ENCODE measurements at places on chromosomes 11 and 22.

GRCh38 chr11:93196816-93197379, 893 bp downstream of the SLC36A4 start:
- DNase-seq, result no peak

DNA sequence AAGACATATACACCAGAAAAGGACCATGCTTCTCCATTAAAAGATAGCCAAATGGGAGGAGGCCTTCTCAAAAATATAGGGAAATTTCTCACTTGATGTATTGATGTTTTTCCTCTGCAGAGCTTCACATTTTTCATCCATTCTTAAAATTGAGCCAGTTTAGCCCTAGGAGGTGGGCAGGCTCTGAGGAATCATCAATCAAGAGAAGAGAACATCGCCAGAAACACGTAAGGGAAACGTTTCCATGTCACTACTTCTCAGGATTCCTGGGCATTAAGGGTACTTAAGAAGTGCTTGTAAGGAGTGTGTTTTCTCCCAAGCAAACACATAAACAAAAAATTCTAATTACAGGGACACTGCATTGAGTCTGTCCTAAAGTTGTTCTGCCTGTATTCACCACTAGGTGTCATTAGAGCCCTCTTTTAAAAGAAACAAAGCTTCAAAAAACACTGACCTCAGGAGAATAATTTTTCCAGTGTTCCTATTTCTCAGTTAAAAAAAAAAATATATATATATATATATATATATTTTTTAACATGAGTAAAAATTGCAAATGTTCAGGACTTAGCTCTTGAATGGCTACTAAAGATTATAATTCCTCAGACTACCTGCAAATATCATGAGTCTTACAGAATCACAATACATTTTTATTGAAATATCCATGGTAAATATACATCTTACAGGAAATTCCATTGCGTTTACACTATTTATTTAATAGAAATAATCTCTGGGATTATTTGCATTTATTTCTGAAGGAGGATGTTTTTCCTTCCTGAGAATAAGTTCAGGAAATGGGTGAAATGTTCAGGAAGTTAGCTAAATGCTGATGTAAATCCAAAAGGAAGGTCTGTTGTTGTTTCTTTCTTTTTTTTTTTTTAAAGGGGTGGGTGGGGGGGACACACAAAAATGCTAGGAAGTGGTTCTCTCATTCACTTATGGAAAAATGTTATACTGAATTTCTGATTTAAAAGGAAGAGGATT, 16.0 kb downstream of the FZD4 start:
- peak; percentile 20 for DNase-seq

- no peak for DNase-seq
These were observed 32.4 kb downstream of the CNTF start for GRCh38 chr11:58654908-58655296.

DNA sequence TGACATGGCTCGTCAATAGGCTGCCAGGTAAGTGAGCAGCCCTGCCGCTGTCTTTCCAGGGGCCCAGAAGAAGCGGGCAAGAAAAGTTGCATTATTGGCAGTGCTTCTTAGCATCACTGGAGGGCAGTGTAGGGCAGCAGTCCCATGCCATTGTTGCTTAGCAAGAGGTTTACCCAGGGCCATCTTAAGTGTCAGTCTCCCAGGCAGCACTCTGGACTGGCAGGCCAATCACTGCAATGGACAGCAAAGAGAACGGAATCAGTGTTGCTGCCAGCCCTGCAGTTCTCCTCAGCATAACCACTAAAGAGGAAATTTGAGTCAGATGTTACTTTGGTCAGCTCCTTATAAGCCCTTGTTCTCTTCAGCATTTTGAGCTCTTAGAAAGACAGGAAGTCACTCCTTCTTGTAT, 13.4 kb upstream of the GRK2 start:
- DNase-seq, result no peak

- DNase-seq, result no peak
These were observed 51.0 kb downstream of the ANO1 start for GRCh38 chr11:70129051-70129592.

- DNase-seq, result no peak
These were observed 10.8 kb downstream of the SLC22A12 start for GRCh38 chr11:64601605-64602465.

GRCh38 chr11:31218847-31219246, 150.7 kb downstream of the DCDC1 start:
- DNase-seq, result no peak

DNA sequence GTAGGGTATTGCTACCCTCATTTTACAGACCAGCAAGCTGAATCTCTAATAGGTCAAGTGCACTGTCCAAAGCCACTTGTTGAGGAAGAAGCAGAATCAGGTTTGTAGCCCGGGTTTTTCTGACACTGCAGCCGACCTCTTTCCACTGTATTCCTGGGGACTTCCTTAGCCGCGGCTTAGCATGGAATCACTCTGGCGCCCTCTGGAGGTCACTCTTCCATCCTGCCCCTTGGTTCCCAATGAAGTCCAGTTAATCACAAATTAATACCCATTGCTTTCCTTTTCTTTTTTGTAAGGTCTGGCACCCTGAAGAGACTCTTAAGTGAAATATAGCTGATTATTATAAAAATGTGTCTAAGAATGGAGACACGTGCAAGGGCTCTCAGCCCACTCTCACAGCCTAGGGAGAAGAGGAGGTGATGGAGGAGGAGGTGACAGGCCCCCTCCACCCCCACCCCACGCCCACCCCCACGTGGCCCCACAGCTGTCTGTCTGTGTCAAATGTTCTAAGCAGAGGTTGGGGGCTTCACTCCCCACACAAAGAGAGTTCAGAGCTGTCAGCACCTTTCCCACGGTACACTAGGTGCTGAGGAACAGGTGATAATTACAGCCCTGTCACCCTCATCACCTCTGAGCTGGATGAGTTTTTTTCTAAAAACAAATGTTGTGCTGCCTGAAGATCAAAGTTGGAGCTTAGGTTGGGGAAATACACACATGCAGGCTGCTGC, 57.7 kb upstream of the DRD2 start:
- DNase-seq, result peak; percentile 21

- DNase-seq, result no peak
These were observed 63.8 kb downstream of the TRIM29 start for GRCh38 chr11:120074076-120074475.

DNA sequence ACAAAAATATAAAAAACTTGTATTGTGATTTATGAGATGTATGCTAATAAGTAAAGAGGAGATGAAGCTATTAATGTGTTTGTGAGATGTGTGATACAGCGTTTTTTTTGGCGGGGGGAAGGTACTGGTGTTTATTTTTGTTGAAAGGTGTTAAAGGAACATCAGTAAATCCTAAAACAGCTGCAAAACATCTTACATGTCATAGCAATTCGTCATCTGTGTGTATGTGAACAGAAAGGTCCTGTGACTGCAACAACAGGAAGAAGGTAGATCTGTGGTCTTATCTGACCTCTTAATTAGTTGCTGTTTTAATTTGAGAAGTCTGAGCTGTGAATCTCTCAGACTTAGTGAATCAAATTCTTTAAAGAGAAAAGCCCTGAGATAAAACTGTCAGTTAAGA, 1041.1 kb downstream of the JRKL start:
- DNase-seq, result no peak

DNA sequence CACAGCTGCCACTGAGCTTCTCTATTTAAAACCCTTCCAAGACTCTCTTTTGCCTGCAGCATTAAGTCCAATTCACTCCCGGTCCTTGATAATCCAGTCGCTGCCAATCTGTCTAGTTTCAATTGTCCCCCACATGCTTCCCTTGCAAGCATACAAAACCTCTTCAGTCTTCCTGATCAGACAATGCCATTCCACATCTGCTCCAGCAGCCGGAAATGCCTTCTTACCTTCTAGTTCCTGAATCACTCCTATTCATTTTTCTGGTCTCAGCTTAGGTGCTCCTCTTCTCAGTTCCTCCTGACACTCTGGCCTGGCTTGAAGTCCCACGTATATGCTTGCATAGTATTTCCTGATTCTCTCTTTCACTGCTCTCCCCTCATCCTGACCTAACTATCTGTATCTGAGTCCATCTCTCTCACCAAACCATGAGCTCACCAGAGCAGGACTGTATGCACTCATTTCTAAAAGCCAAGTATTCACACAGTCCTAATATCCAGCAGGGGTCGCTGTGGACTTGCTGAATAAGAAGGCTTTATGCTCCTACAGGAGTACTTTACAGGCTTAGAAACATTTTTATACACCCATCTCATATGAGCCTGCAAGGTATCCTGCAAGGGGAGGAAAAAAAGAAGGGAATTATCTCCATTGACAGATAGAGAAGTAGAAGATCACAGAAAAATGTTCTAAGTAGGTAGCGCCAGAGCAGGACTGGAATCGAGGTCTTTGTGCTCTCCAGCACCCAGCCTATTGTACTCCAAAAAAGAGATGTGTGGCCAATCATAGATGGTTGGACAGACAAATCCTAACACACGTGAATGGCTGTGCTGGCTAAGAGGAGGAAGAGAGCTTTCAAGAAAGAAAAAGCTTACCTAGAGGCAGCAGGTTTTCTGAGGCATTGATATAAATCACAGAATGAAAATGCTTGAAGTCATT, 19.2 kb downstream of the XRRA1 start:
- peak; percentile 73 for DNase-seq

DNA sequence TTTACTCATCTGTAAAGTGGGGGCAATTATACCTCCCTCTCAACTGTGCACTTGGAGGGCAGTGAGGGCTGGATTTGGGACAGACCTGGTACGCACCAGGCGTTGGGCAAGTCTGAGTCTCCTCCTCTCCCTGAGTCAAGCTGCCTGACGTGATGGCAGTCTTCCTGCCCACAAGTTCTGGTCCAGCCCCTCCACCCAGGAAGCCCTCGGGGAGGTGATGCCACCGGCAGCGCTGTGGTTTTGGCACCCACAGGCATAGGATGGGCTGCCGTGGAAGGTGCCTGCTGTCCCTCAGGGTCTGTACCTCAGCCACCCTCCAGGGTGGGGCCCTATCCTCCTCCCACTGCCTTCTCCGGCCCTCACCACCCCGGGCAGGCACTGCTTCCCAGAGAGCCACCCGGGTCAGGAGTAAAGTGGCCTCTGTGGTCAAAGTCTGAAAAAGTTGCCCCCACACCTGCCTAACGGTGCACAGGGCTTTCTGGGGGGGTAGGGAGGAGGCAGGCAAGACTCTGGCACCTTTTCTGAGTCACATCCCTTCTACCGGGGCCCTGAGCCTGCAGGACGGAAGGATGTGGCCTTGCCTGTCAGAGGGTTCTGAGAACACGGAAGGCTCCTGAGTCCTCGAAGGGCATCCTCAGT, 6.5 kb upstream of the APOBEC3H start:
- peak; percentile 91 for DNase-seq

DNA sequence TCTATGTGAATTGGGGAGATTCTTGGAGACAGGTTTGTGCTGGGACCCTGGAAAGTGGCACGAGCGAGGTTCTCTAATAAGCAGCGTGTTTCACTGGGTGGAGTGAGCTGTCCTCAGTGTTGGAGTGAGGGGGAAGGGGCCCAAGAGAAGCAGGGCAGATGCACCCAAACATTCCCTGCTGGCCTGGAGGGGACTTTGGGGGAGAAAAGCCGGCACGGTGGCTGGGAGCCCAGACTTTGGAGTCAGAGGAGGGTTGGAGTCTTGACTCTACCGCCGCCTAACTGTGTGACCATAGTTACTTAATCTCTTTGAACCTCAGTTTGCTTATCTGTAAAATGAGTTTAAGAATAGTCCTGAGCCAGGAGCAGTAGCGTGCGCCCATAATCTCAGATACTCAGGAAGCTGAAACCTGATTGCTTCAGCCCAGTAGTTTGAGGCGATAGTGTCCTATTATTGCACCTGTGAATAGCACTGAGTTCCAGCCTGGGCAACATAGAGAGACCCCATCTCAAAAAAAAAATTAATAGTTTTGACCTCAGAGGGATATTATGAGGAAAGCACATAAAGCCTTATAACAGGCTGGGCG, 614 bp downstream of the NR1H3 start:
- DNase-seq, result no peak

DNA sequence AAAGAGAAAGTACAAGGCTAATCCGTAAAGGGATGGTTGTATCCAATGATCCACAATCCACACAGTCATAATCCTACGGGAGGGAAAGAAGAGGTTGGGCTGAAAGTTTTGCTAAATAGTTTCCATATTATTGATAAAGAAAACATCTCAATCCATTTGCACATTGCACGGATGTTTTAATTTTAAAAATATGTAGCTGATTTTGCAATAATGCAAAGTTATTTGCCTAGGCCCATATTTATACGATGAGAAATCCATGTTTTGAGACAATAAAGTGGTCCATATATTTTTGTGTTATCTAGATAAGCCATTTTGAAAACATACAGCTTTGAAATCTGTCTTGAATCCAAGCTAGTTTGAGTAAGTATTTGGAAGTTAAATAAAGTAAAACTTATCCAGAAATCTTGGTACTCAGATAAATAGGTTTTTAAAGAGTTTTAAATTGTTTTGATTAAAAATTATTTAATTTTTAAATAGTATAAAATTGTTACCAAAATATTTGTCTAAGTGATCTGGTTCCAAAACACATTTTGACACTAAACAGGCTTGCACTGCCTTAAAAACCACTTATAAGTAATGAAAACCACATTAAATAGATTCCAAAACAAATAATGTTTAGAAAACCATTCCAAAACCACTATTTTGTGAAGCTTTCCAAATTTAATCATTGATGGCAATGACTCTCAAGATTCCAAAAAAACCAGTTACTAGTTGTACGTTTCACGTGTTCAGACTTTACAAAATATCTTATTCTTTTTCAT, 38.2 kb upstream of the PAMR1 start:
- DNase-seq, result no peak

DNA sequence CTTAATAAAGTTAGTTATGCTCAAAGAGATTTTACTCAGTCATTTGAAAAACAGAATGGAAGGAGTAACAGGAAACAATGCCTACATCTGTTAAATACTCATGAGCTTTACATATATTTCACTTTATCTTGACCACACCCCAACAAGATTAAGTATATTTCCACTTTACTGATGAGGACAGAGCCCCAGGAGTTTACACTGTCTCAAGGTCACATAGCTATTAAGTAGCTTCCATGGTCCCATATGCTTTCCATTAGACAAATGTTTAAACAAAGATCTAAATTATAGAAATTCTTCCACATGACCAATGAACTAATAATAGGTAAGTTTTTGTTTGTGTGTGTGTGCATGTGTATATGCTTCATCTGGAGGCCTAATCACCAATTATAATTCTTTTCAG, 30.2 kb downstream of the MRTFA start:
- DNase-seq, result no peak

All from CD4-positive, alpha-beta T cell treated with Interleukin-6 at 100 ng/mL for 8 hours (primary cell).